ENCODE measurements at places on chromosomes 1 and 21.

GRCh38 chr1:18882486-18882885 lies 19.9 kb downstream of the ALDH4A1 start:
- no peak for DNase-seq

GRCh38 chr1:206631085-206631509 lies 4.2 kb upstream of the DYRK3 start:
- DNase-seq: no peak

- DNase-seq: no peak
Measured at GRCh38 chr21:46454142-46454541, 4.5 kb upstream of the DIP2A start.

DNA sequence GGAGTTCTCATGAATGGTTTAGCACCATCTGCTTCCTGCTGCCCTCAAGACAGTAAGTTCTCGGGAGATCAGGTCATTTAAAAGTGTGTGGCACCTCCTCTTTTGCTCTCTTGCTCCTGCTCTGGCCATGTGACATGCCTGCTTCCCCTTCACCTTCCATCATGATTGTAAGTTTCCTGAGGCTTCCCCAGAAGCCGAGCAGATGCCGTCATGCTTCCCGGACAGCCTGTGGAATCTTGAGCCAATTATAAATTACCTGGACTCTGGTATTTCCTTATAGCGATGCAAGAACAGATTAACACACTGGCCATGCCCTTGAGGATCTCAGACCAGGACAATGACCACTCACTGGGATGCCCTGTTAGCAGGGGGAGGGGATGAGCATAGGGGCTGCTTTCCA lies 212.3 kb downstream of the MATN1 start:
- no peak for DNase-seq

DNA sequence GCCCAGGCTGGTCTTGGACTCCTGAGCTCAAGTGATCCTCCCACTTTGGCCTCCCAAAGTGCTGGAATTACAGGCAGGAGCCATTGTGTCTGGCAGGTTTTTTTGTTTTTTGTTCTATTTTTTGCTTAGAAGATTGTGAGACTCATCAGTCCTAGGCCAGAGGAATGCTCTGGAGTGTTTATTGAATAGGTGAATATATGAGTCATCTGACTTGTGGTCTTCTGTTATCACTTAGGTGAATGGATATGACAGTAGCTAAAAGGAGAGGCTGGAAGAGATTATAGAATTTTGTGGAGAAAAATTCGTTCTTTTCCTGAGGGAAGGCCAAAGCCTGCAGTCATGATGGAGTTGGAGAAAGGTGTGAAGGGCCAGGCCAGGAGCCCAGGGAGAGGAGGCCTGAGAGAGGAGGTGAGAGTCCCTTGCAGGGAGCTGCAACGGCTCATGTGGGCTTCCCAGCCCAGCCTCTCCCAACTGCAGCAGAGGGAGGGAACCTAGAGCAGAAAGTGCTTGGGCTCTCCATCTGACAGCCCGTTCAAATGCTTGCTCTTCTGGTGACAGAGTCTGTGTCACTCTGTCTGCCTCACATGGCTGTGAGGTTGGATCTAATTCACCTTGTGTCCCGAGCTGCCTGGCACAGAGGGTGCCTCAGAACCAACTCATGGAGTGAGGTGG lies 31.6 kb upstream of the ACOT11 start:
- DNase-seq: no peak

DNA sequence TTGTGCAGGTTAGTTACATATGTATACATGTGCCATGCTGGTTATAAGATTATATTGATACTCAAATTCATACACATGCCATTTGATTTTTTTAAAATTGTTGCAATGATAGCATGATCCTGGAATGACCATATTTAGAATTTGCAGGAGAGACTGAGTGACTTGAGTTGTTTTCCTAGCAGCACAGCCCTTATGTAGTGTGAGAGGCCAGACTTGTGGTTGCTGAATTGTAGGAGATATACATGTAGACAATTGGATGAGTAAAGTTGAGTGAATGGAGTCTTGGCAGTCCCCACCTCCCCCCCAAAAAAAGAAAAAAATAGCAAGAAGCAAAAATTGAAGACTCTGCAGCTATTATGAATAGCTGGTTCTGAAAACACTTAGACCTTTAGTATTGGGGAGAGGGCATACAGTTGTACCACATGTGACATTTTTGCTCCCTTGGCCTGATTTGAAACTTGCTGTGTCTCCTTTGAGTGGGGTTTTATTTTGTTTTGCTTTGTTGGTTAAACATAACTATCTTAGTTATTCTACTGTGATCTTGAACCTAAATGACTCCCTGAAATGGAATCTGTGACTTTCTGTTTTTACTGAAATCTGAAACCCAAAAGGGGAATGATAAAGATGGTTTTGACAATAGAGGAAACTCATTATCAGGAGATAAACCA lies 280.3 kb downstream of the HMCN1 start:
- no peak for DNase-seq

GRCh38 chr1:1063945-1064831 lies 9.9 kb downstream of the RNF223 start:
- peak; percentile 85 for DNase-seq

DNA sequence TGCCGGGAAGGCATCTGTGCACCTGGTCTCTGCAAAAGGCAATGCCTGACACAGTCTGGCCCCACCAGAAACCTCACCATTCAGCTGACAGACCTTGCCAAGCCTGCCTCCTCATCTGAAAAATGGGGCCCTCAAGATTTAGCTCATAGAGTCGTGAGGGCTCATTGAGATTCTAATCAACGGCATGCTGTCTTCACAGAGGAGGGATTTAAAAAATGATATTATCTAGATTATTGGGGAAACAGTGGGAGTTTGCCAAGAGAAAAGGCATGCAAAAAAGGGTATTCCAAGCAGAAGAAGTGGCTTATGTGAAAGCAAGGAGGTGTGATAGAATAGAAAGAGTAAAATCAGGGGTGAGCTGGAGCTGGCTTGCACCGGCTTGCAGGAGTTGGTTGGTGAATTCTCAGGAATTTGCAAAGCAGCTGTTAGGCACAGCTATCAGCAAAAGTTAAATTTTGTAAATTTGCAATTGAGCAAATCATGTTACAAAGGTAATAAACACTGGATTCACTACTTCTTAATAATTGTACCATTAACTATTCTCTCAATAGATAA lies 91.7 kb upstream of the WNT4 start:
- DNase-seq: no peak

GRCh38 chr21:38242061-38242460 lies 14.7 kb upstream of the KCNJ15 start:
- DNase-seq: no peak

DNA sequence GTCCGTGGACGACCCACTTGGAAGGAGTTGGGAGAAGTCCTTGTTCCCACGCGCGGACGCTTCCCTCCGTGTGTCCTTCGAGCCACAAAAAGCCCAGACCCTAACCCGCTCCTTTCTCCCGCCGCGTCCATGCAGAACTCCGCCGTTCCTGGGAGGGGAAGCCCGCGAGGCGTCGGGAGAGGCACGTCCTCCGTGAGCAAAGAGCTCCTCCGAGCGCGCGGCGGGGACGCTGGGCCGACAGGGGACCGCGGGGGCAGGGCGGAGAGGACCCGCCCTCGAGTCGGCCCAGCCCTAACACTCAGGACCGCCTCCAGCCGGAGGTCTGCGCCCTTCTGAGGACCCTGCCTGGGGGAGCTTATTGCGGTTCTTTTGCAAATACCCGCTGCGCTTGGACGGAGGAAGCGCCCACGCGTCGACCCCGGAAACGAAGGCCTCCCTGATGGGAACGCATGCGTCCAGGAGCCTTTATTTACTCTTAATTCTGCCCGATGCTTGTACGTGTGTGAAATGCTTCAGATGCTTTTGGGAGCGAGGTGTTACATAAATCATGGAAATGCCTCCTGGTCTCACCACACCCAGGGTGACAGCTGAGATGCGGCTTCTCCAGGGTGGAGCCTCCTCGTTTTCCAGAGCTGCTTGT lies 32.4 kb downstream of the PRMT2 start:
- DNase-seq: no peak

DNA sequence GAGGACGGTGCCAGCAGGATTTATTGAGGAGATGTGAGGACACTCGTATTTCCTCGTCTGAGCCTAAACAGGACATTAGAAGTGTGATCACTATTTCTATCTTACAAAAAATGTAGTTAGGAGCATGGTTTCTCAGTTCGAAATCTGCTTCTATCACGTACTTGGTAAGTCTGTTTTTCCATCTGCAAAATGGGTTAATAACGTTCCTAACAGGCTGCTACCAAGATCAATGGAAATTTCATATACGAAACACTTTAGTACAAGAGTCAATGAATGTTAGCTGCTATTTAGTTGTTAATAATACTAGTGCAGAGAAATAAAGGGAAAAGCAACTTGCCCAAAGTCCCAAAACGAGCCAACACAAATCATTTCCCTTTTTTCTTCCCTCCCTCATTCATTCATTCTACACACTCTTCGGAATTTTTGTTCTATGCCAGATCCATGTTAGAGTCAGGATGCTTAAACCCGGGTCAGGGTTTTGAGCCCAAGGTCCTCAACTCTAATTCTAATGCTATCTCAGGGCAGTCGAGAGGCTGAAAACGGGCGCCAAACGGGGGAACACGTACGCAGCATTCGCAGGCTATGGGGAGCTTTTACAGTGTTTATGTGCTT lies 608 bp downstream of the SNRNP40 start:
- DNase-seq: no peak

GRCh38 chr1:186307445-186307844 lies 67.6 kb downstream of the TPR start:
- no peak for DNase-seq

GRCh38 chr21:26425576-26425975 lies 147.5 kb downstream of the CYYR1 start:
- DNase-seq: no peak

GRCh38 chr1:28313702-28314546 lies 14.9 kb upstream of the MED18 start:
- DNase-seq: no peak

DNA sequence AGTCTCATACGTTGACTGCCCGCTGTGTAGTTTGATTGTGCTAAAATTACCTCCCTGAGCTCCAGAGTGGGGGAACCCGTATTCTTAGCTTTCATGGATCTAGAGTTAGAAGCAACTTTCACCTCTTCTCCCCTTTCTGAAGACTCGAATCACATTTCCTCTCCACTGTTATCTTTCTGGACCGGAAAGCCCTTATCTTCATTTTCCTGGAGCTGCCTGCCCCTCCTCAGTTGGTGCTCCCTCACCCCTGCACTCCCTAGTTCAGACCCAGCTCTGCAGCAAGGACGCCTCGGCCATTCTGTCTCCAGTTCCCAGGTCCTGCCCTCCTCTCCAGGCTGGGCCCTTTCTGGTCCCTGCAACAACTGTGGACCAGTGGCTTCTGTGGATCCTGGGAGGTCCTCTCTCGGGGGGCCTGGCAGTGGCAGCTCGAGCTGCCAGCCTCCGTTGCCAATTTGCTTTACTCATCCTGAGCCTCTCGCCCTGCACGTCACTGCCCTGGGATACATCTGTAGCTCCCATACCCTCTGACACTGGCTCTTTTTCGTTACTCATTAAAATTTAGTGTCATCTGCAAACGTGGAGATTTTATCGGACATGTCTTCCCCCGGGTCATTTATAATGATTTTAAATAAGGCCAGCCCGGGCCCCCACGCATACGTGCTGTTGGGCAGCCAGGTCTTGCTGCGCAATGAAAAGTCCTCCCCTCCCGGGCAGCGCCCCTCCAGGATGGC lies 141.5 kb upstream of the VAMP3 start:
- DNase-seq: no peak

DNA sequence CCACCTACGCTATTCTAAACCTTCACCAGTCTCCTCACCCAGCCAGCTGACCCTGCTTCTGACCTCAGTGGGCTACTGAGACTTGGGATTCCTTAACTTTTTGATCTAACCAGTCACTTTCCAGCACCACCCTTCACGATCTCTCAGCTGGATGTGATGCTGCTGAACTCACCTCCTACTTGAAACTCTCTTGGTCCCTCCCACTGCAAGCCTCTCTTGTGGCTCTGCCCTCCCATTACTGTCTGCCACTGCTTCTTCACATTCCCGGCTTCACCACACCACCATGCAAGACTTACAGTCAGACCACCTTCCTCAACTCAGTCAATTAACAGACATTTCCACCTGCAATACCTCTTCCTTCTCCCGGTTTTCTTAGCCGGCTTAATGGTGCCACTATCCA lies 6.3 kb downstream of the TAF5L start:
- no peak for DNase-seq

- no peak for DNase-seq
Measured at GRCh38 chr1:205569411-205570172, 62.2 kb downstream of the ELK4 start.

- DNase-seq: no peak
Measured at GRCh38 chr1:213828867-213829266, 158.9 kb upstream of the PROX1 start.

DNA sequence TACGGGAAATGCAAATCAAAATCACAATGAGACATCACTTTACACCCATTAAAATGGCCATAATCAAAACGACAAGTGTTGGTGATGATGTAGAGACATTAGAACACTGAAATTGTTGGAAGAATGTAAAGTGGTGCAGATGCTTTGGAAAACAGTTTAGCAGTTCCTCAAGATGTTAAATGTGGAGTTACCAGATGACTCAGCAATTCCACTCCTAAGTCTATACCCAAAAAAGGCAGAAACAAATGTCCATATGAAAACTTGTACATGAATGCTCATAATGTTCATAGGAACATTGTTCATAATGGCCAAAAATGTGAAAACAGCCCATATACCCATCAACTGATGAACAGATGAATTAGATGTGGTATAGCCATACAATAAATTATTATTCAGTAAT lies 267.4 kb downstream of the KCNH1 start:
- DNase-seq: no peak

DNA sequence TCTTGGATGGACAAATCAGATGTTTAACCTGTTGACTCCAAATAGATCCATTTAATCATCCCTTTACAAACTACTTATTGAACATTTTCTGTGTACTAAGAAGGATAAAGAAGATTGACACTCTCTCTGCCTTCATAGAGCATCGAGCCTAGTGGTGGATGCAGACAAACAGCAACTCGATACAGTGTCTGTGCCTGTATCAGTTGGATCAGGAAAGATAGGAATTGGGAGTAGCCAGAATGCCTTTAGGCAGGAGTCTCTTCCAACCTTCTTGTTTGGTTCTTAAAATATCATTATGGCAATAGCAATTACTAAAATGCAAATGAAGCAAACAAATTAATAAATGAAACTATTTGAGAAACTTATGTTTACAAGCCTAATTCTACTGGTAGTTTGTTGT lies 89.0 kb upstream of the RAVER2 start:
- DNase-seq: no peak

DNA sequence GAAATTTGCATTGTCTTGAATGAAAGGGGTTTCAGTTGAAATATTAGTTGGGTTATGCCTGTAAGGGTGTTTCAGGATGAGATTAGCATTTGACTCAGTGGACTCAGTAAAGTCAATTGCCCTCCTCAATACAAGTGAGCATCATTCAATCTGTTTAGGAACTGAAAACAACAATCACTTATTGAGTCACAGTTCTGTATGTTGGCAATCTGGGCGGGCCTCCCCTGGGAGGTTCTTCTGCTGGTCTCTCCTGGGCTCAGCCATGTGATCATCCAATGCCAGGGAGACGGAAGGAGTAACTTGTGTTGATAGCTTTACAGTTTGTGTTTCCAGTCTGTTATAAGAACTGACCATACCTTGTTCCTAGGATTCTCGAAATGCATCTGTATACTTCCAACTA lies 262.9 kb upstream of the RUNX1 start:
- no peak for DNase-seq

Measured in T-helper 22 cell (primary cell).